Vagina (tissue), 2 donors: ENCODE measurements at places on chromosomes 4 and X.

DNA sequence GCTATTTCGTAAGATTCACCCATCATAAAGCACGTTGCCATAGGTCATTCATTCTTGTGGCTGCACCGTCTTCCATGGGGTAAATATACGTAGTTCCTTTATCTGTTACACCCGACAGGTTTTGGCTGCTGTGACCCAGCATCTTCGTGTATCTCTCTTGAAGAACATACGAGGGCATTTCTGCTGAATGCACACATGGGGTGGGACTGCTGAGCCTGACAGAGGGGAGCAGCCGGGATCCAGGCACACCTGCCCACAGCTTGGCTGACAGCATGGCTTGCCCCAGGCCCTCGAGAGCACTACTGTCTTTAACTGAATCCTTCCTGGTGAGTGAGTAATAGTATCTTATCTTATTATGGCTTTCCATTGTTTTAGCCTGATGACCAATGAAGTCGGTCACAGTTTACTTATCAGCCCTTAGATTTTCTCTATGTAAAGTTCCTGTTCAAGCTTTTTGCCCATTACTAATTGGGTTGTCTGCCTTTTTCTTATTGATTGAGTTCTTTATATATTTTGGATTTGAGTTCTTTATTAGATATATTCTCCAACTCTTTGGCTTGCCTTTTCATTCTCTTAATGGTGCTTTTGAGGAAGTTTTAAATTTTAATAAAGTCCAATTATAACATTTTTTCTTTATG, 45.0 kb upstream of the MXD4 start:
- DNase-seq = no peak

GRCh38 chr4:61407642-61408618, 207.8 kb downstream of the ADGRL3 start:
- DNase-seq = no peak

DNA sequence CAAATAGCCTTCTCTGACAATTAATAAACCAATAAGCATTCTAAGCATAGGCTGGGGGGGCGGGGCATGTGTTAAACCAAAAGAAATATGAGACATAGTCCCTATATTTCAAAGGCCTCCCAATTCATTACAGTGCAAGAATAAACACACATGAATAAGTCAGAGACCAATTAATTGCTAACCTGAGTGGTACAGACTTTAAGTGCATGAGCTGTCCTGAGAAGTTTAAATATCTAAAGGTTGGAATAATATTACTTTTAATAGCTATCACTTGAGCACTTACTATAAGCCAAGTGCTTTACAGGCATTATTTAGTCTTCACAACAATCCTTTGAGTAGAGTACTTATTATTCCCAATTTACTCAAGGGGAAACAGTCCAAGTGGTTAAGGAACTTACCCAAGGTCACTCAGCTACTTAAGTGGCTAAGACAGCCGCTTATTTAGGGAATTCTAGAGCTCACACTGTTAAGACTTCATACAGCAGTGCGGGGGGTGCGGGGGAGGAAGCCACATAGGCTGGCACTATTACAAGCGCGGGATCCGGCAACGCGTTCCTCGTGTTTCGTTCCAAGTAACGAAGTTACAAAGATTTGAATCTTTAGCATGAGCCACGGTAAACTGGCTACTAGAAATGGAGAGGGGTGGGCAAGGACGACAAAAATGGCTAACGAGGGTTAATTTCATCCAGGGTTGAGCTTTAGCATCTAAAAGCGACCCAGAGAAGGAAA, 1.4 kb downstream of the THOC2 start:
- DNase-seq = no peak

DNA sequence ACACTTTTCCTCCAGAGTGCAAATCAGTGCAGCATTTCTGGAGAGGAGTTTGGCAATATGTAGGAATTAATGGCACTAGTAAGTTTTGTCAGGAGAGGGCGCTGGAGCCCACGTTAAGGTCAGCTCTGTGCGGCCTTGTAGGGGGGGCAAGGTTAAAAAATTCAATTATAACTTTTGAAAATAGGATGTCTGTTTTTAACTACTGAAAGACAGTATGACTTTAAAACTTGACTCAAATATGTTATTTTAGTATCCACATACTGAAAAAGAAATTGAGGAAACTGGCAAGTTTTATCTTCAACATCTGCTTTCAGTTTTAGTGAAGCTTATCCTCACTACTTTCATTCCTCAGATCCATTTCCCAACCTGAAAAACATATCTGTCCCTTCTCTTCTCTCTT, 30.9 kb upstream of the HSD17B13 start:
- no peak for DNase-seq

DNA sequence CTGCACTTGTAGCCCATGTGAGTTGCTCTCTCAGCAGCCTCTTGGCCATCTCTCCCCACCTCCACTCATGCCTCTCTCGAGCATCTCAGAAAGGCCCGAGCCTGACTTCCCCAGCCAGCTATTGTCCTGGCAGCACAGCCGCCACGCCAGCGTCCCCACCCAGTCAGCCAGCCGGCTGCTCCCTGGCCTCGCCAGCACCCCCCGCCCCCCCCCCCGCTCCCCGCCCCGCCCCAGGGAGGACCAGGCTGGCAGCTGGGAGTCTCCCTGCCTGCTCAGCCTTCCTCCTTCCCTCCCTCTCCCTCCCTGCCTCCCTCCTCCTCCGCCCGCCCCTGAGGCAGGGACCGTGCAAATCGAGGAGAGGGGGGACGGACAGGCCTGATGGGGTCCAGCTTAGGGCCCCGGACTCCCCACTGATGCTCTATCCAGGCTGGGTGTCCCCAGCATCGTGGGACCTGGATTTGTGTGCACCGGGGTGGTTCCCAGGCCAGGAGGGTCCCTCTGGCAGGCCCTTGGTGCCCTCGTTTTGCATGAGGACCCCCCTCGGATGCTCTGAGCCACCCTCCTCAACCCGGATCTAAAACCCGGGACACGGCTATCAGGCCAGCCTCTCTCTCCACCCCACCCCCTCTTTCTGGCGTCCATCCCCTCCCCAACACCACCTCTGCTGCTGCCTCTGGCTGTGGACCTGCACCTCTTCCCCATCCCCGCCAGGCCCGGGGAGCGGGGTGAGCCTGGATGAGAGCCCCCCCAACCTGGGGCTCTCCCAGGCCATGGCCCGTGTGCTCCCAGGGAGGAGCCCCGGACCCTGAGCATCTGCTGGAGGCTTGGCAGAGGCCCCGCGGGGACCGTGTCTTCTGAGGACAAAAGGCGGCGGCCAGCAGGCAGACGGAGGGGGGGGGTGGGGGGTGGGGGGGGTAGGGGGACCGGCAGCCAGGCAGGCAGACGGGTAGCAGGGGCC, at the start of gene GPR173:
Gene GPR173 (plus strand): TSS at position 621 of the 958 bp plus-strand sequence. CDS start 27,833 bp downstream, outside the sequence.
- DNase-seq = no peak

DNA sequence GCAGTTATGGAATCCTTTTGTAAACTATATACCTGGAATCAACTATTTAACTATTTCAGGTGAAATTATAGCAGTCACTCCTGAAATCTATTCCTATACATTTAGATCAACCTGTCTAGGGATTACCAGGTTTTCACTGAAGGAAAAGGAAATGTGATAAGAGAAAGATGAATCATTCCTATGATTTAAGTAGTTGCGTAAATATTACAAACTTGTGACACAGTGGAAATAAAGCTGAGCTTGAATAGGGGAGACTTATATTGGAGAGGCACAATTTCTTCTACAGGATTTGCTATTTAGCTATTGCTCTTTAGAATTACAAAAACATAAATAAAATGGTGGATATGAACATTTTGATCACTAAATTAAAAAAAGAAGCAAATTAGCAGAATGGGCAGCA, 284.1 kb upstream of the EPHA5 start:
- DNase-seq = no peak

GRCh38 chr4:79046016-79046592, 106.9 kb upstream of the PAQR3 start:
- DNase-seq = no peak

GRCh38 chr4:170675568-170676262, 586.0 kb upstream of the AADAT start:
- no peak for DNase-seq

- DNase-seq = no peak
Measured at GRCh38 chr4:105149771-105150170, 3.1 kb downstream of the TET2 start.

DNA sequence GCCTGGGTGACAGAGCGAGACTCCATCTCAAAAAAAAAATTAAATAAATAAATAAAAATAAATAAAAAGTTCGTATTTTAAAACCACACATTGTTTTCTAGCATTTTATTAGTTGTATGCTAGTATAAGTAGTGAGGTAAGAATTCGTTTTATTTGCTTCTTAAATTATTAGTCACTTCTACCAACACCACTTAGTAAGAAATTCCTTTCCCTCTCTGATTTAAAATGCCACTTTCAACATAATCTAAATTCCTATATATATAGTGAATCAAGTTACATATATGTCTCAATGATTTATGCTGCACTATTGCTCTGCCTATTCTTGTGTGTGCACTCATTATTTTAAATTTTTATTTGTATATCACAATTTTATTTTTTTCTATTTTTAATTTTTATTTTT, 72.1 kb downstream of the MAGEC1 start:
- no peak for DNase-seq

- DNase-seq = no peak
Measured at GRCh38 chr4:89528526-89529133, 221.0 kb upstream of the GPRIN3 start.

- DNase-seq = no peak
Measured at GRCh38 chrX:43840265-43840664, 42.0 kb downstream of the MAOB start.

DNA sequence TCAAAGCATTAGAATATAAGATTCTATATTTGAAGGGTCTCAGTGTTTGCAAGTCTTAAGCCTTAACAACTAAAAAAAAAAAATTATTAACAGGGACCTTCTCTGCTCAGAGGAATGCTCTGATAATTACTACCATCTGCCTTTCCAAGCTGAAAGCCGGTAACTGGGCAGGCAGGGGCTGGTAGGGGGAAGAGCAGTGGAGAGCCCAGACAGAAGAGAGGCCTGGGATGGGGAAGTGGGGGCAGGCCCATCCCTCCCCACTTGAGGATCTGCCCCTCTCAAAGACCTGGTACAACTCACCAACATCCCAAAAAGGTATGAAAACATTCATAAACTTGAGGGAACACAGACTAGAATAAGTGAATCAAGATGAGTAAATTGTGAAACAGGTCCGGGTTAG, 113.9 kb downstream of the QDPR start:
- no peak for DNase-seq

DNA sequence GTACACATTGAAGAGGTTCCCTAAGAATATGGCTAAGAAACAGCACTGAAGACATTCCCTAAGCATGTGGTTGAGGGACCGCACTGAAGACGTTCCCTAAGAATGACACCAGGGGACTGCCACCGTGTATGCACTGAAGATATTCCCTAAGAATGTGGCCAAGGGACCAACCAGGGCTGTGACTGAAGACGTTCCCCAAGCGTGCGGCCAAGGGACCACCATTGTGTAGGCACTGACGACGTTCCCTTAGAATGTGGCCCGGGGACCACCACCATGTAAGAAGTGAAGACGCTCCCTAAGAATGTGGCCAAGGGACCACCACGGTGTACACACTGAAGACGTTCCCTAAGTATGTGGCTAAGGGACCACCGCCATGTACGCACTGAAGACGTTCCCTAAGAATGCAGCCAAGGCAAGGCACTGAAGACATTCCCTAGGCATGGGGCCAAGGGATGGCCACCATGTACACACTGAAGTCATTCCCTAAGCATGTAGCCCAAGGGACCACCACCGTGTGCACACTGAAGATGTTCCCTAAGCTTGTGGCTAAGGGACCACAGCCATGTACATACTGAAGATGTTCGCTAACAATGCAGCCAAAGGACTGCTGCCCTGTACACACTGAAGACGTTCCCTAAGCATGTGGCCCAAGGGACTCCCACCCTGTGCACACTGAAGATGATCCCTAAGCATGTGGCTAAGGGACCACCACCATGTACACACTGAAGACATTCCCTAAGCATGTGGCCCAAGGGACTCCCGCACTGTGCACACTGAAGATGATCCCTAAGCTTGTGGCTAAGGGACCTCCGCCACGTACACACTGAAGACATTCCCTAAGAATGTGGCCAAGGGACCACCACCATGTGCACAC, 22.0 kb downstream of the DHRSX start:
- DNase-seq = no peak

DNA sequence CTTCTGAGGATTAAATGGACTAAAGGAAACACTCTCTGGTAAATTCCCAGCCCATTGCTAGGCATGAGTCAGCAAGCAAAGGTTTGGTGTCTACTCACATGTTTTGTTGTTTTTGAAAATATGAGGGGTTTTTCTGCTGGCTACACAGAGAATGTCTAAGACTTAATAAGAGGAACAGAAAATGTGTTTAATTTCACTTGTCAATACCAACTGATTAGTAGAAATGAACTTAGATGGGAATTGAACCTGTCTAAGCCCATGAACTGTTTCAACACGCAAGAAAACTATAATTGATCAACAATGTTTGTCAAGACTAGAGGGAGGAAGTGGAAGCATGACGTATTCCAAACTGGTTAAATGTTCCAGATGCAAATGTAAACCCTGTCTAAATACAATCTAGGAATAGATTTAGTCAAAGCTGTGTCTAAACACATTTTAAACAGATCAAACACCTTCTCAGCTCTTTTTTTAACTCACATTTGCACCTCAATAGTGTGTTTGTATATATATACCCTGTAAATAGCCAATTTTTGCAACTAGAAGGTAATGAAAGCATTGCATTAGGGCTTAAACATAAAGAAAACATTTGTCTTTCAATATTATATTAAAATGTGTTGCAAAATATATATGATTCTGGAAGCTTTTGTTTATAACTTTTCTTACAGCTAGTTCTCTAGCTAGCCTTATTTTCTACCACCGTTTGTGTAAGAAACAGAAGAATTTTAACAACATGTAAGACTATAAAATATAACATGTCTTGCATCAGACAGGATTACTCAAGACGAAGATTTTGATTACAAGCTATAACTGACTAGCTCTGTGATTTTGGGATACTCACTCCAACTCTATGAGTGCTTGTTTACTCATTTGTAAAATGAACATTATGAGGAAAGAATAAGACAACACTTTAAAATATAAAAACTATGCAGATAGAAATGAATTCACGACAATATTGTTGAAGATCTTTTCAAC, 607.8 kb downstream of the FSTL5 start:
- no peak for DNase-seq

DNA sequence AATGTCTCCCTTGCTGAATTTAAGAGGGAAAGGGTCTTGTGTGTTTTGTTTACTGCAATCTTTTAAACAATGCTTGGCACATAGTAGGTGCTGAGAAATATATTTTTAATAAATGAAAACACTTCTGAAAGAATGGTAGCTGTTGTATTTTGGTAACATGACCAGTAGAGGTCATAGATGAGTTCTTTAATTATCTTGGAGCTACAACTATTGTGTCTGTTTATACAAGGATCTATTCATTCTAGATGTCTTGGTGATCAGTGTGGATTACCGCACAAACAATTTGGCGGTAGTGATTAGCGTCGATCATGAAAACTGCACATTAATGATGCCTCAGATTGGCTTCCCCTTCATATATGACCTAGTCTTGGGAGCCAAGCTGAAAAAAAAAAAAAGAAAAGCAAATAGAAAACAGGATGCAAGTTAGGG, 21.4 kb upstream of the SCRG1 start:
- DNase-seq = no peak
